ENCODE measurements at places on chromosomes 2 and 18. TPM values are rescaled to one million over a fixed set of nuclear protein-coding genes. Genes with fewer than 3 reads are reported as not detected.

- DNase-seq: peak; percentile 44
These were observed 42.6 kb upstream of the SETBP1 start for GRCh38 chr18:44638034-44638540.

DNA sequence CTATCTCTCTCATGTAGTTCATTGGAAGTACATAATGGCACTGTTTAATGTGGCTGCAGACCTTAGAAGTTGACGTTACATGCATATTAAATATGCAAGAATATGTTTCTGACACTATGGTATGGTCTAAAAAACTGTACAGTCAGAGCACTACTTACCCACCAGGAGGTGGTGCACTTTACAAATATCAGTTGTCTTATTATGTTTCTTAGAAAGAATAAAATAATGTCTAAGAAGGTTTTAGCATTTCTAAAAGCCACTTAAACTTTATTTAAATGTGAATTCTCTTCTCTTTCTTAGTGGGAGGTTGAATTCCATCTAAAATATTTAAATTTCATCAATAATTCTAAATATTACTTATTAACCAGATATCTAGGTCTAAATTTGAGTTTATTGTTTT is 4.3 kb downstream of the TMEFF2 start:
- DNase-seq: no peak

The PPP1R1C gene
- 2.1 TPM for total RNA-seq

The ATP9B gene
- total RNA-seq: 20.1 TPM

DNA sequence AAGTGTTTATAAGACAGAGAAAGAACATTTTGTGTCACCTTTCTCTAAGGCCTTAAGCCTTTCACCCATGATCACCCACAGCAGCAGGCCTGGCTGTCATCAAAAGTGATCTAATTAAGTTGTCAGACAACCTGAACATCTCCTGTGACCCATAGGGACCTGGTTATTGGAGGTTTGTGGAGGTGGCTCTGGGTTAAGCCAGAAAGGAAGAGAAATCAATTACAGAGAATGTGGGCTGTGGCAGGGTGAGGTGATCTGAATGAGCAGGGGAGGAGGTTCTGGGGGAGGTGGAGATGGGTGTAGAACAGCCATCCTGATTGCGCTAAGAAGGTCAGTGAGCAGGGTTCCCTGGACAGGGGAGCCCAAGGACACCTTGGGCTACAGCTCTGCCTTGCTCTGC is 170.8 kb downstream of the FSHR start:
- DNase-seq: no peak

The NT5DC4 gene
- total RNA-seq: not detected

The LIMS4 gene
- total RNA-seq: 4.9 TPM

- DNase-seq: no peak
These were observed 44.3 kb downstream of the EPHA4 start for GRCh38 chr2:221527776-221528309.

The ATP6V1B1 gene
- not detected for total RNA-seq

- no peak for DNase-seq
These were observed 32.6 kb upstream of the ANXA4 start for GRCh38 chr2:69709290-69709689.

GRCh38 chr2:55431982-55432627 is 12.4 kb upstream of the CCDC88A start:
- DNase-seq: no peak

The LIPG gene
- total RNA-seq: 196 TPM

GRCh38 chr2:175877845-175878544 is 124.1 kb downstream of the LNPK start:
- DNase-seq: no peak

DNA sequence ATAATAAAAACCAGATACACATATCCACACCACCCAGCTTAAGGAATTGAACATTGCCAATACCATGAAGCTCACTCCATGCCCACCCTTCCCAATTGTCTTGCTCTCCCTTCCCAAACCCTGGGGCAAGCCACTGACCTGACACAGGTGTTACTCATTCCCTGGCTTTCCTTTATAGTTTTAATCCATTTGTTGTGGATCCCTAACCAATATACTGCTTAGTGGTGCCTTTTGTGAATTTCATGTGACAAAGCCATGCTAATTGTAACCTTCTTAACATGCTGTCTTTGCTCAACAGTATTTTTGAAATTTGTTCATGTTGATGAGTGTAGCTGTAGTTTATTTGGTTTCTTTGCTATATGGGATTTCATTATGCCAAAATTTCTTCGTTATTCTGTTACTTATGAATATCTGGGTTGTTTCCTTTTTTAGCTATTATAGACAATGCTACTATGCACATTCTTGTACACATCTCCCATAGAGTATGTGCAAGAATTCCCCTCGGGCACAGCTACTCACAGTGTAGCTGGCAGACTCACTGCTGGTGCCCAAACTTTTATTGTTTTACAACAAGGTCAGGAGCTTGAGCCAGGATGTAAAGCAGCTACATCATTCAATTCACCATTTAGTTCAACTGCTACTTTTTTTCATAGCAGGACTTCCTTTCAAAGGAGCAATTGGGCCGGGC is 90.8 kb upstream of the ATL2 start:
- DNase-seq: no peak

DNA sequence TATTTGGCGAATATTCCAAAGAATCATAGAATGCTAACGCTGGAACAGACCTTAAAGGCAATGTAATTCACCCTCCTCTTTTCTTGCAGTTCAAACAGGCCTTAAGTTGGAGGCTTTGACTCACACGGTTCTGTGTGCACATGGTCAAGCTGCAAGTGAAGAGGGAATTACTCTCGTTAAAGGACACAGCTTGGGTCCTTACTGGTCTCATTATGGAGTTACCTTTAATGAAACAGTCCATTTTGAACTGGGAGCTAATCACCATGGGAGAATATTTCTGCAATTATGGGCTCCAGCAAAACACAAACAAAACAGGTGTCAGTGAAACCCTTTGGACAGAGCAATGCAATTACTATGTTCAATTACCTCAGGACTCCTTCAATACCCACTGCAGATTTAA is 135.5 kb downstream of the GAREM1 start:
- DNase-seq: no peak

GRCh38 chr18:75010278-75010677 is 198.7 kb downstream of the PTGR3 start:
- DNase-seq: no peak

DNA sequence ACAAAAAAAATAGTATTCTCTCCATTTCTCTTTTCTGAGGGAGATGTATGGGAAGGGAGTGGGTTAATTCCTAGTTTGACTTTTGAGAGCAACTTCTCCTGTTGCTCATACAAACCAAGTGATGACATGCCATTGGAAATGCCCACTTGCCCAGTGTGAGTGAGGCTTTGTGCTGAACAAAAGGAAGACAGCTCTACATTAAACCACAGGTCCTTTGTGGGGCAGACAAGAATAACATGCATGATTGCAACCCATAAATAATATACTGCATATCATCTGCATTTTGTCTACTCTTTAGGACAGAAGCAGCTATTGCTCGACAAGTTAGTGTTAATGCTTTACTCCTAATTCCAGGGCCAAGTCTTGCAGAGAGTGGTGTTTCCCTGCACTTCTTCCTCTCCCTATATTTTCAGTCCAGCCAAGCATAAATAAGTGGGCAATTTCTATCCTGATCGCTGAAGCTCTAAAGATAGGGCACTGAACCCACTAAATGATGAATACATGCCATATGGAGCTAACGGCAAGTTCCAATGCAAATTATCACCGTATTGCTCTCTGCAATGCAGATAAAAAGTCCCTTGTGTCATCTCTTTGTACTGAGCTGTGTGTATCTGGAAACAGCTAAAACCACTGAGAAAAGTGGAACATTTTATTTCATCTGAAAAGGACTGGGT is 19.4 kb upstream of the EHBP1 start:
- DNase-seq: no peak

- no peak for DNase-seq
These were observed 63.2 kb upstream of the TMEM17 start for GRCh38 chr2:62568983-62569837.

- no peak for DNase-seq
These were observed 29.0 kb downstream of the HDLBP start for GRCh38 chr2:241286348-241287090.

GRCh38 chr2:175136334-175137215 is 31.4 kb downstream of the ATF2 start:
- no peak for DNase-seq

- DNase-seq: peak; percentile 5
These were observed 108.1 kb downstream of the MARCO start for GRCh38 chr2:119049968-119050704.

GRCh38 chr2:73970141-73970803 is 14.4 kb upstream of the TET3 start:
- no peak for DNase-seq

- DNase-seq: no peak
These were observed 22.9 kb downstream of the MLPH start for GRCh38 chr2:237509905-237510304.

The CCDC178 gene
- total RNA-seq: 0.08 TPM

The NRP2 gene
- total RNA-seq: 90.2 TPM

The TIGD1 gene
- 2.9 TPM for total RNA-seq

GRCh38 chr2:215841175-215841816 is 172.1 kb downstream of the MREG start:
- no peak for DNase-seq

GRCh38 chr2:174605687-174606086 is 8.1 kb upstream of the WIPF1 start:
- DNase-seq: no peak

The RGPD3 gene
- 0.14 TPM for total RNA-seq

GRCh38 chr2:240986787-240987411 is 11.5 kb upstream of the SNED1 start:
- no peak for DNase-seq

- DNase-seq: no peak
These were observed 153.9 kb downstream of the RNF144A start for GRCh38 chr2:7071154-7071553.

The CEP192 gene
- 16.6 TPM for total RNA-seq

The TUBA3E gene
- total RNA-seq: not detected

DNA sequence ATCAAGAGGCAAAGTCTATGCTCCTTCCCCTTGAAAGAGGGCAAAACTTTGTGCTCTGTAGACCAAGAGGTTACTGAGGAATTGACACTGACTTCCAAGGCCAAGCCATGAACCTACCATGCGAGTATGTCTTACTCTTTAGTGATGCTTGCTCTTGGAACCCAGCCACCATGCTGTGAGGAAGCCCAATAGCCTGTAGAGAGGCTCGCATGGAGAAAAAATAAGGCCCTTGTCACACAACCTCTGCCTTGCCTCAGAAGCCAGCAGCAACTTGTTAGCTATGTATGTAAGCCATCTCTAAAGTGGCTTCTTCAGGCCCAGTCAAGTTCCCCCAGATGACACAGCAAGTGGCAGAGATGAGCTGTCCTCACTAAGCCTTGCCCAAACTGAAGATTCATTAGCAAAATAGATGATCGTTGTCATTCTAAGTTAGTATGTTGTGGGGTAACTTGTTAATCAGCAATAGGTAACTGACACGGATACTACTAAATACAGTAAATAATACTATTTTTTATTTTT is 66.1 kb upstream of the RGPD5 start:
- DNase-seq: no peak

- DNase-seq: no peak
These were observed 81.6 kb downstream of the EPB41L3 start for GRCh38 chr18:5462227-5462626.

The KCNK3 gene
- 15.3 TPM for total RNA-seq

GRCh38 chr2:64567473-64567872 is 43.3 kb downstream of the AFTPH start:
- no peak for DNase-seq

- DNase-seq: no peak
These were observed 234.0 kb downstream of the ZNF407 start for GRCh38 chr18:74831571-74832250.

DNA sequence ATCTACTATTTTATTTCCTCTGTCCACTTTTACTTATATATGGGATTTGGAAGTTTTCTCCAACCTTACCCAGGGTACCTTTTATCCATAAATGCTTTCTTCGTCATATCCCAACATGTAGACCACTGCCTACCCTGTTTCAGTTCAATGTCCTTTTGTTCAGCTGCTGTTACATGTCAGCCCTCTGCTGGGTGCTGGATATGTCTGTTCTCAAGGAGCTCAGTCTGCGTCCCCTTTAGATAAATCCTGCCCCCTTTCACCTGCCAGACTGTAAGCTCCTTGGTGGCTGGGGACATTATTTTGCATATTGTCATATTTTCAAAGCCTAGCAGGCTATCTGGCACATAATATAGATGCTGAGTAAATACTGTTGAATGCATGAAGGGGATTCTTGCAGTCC is 53.2 kb downstream of the NEMP2 start:
- no peak for DNase-seq

The MARCHF4 gene
- total RNA-seq: 17.2 TPM

- no peak for DNase-seq
These were observed 19.3 kb upstream of the CPS1 start for GRCh38 chr2:210536973-210537650.

DNA sequence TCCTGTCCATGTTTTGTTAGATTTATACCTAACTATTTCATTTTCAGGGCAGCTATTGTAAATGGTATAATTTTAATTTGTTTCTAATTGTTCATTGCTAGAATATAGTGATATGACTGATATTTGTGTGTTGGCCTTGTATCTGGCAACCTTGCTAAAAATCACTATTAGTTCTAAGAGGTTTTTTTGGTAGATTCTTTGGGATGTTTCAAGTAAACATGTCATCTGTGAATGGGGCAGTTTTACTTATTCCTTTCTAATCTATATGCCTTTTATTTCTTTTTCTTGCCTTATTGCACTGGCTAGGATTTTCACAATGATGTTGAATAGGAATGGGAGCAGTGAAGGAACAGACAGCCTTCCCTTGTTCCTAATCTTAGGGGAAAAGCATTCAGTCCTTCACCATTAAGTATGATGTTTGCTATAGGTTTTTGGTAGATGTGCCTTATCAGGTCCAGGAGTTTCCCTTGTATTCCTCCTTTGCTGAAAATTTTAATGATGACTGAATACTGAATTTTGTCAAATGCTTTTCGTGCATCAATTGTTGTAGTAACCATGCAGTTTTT is 41.7 kb downstream of the SNORC start:
- DNase-seq: no peak

GRCh38 chr2:68911246-68911645 is 40.0 kb upstream of the BMP10 start:
- DNase-seq: no peak

The HAAO gene
- total RNA-seq: 2.8 TPM

The TCF7L1 gene
- 4.3 TPM for total RNA-seq

The RAPH1 gene
- 28.9 TPM for total RNA-seq

GRCh38 chr2:18548621-18549020 is 11.8 kb downstream of the RDH14 start:
- DNase-seq: no peak

All from kidney epithelial cell (primary cell).